ENCODE measurements at places on chromosomes 13 and 19. TPM values are rescaled to one million over a fixed set of nuclear protein-coding genes. Genes with fewer than 3 reads are reported as not detected.

- DNase-seq: no peak
These were observed 89.7 kb upstream of the SIAH3 start for GRCh38 chr13:45941261-45941660.

The RASL11A gene
- 2.9 TPM for total RNA-seq

DNA sequence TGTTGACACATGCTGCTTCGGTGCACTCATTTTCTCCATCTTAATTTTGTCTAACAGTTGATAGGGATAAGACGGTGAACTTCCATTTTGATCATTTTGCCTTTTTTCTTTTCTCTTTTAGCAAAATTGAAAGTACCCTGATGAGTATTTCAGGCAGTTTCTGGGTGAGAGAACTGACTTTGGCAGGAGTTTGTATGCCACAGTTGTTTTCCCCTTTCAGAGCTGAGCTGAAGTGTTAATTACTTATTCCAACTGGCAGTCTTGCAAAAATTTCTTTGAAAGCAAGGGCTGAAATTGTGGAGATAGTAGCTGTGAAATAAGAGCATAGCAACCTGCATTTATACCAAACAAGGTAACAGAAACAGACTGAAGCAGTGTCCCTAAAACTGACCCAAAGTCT, 180.2 kb downstream of the SLITRK5 start:
- no peak for DNase-seq

The ARHGEF18 gene
- 155 TPM for total RNA-seq

- DNase-seq: no peak
These were observed 1566.5 kb upstream of the SLC10A2 start for GRCh38 chr13:104632736-104633135.

DNA sequence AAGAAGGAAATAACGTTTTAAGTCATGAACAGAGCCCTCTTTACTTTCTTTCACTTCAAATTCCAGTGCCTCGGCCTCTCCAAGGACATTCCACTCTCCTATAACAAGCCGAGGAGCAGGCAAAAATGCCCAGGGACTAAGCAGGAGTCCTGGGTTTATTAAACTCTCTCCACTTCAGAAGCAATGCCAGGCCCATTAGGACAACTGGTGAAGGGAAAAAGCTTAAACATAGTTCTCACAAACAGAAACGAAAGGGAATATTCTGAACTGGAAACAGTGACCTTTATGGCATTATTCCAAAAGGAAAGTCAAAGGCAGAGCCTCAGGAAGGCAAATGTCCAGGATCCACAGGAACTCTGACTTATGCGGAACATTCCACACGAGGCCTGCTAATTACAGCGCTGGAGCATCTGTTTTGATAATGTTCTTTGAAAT, 30.9 kb upstream of the MED4 start:
- DNase-seq: no peak

- no peak for DNase-seq
These were observed 226.4 kb downstream of the PCDH17 start for GRCh38 chr13:57857945-57858344.

GRCh38 chr19:14517446-14517839, 754 bp downstream of the DNAJB1 start:
- DNase-seq: no peak

DNA sequence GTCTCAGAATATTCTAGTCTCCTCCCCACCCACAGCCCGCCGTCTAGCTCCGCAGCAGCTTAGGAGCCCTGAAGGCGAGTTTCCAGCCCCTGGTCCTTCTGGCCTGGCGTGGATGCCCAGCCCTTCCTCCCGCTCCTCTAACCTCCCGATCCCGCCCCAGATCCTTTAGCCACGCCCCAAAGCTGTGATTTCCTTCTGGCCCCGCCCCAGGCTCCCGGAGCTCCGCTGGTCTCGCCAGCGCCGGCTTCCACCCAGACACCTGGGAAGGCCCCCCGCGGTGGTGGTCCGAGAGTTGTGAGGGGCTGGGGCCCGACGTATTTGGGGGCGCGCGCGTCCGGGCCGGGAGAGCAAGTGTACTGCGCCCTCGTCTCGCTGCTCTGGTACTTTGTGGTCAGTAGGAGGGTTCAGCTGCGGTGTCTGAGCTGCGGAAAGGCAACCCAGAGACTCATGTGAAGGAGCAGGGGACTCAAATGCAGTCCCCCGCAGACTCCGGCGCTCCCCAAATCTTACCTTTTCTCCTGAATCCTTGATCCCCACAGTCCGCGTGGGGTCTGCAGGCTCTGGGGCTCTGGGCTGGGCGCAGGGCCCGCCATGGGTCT, at the start of gene CGB7:
Gene CGB7, minus strand, starts transcription at position 114 of the 599 bp plus-strand sequence. CDS start 2,374 bp downstream, outside the sequence.
- DNase-seq: peak; percentile 38

The C19orf73 gene
- 1.7 TPM for total RNA-seq

GRCh38 chr19:8209462-8210378, 550 bp downstream of the CERS4 start:
- peak; percentile 87 for DNase-seq

GRCh38 chr13:75103976-75104375, 378.0 kb downstream of the TBC1D4 start:
- DNase-seq: no peak

GRCh38 chr19:41541990-41542584, 33.9 kb upstream of the CEACAM21 start:
- peak; percentile 67 for DNase-seq

The NOTCH3 gene
- total RNA-seq: not detected

DNA sequence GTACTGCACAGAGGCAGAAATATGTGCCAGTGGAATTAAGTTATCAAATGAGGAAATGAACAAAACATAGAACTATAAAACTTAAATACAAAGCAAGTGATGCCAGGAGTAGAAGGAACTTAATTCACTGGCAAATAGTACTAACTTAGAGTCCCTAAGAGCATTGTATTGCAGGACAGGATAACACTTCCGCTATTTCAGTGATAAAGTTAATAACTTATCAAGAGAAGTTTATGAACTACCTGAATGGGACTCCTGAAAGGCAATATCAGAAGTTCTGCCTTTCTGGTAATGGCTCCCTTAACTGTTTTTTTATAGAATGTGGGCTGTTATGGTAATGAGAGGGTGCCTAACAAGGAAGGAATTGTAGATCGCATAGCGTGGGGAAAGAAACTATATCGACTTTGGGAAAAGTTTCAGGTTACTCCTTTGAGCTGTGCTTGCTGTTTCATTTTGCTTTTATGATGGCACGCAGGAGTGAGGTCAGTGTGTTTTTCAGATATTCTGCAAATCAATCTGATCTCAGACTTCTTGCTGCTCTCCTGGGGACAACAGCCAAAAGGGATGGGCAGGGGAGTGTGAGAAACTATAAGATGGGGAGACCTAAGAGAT, 95.3 kb upstream of the MLNR start:
- no peak for DNase-seq
